Upper lobe of right lung (tissue), 1 donor: ENCODE measurements at places on chromosomes 7 and 10. TPM values are rescaled to one million over a fixed set of nuclear protein-coding genes. Genes with fewer than 3 reads are reported as not detected.
A peak's percentile ranks its signal among the peaks of the same experiment; 100 is the strongest.

- no peak for DNase-seq
Observed at GRCh38 chr10:111122127-111122526, 45.3 kb downstream of the ADRA2A start.

DNA sequence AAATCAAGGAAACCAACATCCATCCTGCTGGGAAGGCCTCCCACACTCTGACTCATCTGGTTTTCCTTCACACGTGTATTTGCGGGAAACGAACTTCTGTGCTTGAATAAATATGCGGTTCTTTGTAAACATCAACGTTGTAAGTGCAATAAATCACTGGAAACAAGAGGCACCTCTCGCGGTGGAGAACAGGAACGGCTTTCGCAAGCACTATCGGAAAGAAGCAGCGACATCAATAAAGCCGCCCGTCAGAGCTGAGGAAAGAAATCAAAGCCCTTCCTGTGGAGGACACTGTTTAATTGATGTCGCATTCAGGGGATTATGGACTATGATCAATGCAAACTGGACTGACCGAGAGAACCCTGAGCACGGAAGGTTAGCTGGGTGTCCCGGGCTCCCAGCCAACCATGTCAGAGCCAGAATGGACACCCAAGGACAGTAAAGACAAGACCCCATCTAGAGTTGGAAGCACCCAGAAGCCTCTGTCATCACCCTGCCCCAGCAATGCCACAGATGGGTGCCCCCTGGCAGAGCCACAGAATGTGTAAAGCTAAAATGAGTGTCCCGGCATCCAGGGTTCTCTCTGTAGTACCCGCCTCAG, 37.6 kb downstream of the OAT start:
- DNase-seq, result peak; percentile 37

Gene ASB10
- total RNA-seq, result not detected

GRCh38 chr7:135246191-135246825, 12.7 kb downstream of the STRA8 start:
- DNase-seq, result peak; percentile 49

Gene INMT
- total RNA-seq, result 501 TPM

DNA sequence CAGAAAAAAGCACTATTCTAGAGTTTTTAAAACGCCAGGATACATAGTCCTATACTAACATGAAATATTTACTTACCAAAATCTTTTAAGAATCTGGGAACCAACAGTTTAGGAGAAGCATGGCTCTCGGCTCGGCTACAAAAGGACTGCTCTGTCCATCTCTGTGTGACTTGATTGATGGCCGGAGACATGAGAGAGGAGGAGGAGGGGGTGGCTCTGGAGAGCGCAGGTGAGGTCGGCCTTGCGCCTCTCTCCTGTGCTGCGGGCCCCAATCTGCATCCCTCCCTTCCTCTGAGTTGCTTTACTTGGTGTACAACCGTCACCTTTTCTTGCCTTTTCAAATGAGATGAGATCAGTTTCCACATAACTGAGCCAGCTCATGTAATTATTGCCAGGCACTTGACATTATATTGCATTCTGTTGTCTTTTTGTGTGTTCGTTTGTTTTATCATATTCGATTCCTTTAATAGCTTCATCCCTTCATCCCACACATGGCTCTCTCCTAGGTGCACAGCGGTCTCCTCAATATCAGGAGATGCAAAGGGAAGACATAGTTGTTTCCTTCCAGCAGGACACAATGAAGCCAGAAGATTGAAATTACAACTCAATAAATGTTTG, 87.8 kb upstream of the KLF6 start:
- DNase-seq, result no peak

- DNase-seq, result no peak
Observed at GRCh38 chr10:49749556-49750491, 12.3 kb downstream of the OGDHL start.

GRCh38 chr10:68666280-68666760, 54.7 kb upstream of the CCAR1 start:
- no peak for DNase-seq

Gene IRF5
- 29.4 TPM for total RNA-seq

- DNase-seq, result no peak
Observed at GRCh38 chr10:132011024-132011423, 29.3 kb upstream of the BNIP3 start.

DNA sequence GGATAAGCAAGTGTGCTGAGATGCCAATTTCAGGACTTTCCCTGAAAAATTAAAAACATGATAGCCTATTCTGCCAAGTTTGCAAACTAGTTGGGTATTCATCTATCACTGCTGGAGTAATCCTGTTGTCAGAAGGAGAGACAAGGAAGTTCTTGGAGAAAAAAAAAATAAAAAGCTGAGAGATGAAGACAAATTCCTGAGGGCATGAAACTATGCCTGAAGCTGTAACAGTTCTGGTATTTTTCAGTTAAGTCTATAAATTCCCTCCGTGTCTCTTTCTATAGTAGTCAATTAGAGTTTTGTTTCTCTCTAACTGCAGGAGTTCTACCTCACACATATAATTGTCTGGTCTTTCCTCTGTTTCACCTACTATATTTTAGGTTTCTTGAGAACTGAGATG, 95.7 kb downstream of the DGKB start:
- DNase-seq, result no peak

DNA sequence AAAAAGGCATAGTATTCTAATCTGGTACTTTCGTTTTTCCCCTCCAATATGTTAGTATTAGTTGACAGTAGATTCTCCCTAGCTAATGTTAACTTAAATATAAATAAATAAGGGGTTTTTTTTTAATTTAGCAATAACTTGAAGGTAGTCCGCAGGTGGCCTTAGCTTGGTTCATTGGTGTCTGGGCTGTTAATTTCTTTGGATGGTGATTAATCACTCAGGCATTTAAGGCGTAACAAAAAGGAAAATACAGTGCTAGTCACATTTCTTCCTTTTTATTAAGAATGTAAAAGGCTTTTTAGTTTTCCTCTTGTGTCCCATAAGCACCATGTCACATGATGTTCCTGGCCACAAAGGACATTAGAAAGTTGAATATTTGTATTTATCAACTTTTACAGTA, 161.0 kb upstream of the POT1 start:
- DNase-seq, result no peak

Gene SAMD9L
- 46.5 TPM for total RNA-seq

GRCh38 chr7:54076616-54077015, 465.6 kb upstream of the VSTM2A start:
- DNase-seq, result no peak

GRCh38 chr7:126501617-126502016, 751.1 kb downstream of the GRM8 start:
- no peak for DNase-seq

Gene GRM8
- total RNA-seq, result not detected

- DNase-seq, result peak; percentile 64
Observed at GRCh38 chr10:15719899-15720634, at the start of gene ITGA8. Gene ITGA8, minus strand, starts transcription at chr10:15719922. Its CDS starts 151 bp downstream, at chr10:15719771.
